ENCODE measurements at places on chromosomes 13 and 19.
A peak's percentile ranks its signal among the peaks of the same experiment; 100 is the strongest.

DNA sequence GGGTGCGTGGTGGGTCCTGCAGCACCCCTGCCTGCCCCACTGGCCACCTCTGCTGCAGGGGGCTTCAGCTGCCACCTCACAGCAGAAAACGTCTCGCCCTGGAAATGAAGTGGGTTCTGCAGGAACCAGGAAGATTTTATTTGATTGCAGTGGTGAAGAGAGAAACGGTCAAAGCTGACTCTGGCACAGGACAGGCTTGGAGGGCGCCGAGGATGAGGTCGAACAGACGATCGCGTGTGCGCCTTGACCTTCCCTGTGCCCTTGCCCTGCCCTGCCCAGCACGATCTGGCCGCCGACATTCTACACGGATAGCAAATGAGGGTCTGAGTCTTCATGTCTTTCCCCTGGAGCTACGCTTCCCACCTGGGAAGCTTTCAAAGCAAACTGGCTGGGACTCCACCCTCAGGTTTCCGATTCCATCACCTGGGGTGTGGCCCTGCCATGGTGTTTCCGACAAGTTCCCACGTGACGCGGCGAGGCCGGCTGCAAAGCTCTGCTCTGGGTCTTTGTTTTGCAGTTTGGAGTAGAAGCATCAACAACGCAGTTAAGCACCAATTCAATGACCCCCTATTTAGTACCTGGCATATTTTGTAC, 50.3 kb upstream of the TUBGCP3 start:
- DNase-seq: no peak

DNA sequence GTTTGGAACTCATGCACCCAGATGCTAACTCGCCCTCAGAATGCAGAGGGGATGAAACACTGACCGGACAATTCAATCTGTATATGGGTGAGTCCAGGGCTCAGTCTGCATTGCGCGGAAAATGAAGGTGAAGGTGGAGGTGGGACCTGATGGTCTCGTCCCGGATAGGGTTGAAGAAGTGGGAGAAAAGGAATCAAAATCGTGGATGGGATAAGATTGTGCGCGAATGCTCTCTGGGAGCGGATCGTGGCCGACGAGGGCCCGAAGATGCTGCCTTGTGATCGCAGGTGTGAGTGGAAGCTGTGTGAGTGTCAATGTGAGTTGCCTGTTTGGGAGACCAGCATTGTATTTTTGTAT, 594 bp upstream of the ZNF850 start:
- DNase-seq: no peak

GRCh38 chr13:52454459-52454819, 839 bp upstream of the CKAP2 start:
- peak; percentile 47 for DNase-seq

DNA sequence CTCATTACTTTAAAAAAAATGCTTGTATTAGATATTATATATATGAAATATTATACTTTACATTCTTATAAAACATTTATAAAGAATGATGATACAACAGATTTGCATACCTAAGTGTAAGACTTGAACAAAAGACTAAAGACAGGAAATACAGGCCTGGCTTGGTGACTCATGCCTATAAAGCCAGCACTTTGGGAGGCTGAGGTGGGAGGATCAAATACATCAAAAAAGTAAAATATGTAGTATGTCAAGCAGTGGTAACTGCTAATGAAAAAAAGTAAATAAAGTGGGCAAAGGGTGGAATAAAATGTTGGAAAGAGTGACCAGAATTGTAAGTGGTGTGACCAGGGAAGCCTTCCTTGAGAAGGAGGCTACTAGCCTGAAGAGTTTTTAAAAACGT, 133.7 kb downstream of the GGACT start:
- DNase-seq: no peak

DNA sequence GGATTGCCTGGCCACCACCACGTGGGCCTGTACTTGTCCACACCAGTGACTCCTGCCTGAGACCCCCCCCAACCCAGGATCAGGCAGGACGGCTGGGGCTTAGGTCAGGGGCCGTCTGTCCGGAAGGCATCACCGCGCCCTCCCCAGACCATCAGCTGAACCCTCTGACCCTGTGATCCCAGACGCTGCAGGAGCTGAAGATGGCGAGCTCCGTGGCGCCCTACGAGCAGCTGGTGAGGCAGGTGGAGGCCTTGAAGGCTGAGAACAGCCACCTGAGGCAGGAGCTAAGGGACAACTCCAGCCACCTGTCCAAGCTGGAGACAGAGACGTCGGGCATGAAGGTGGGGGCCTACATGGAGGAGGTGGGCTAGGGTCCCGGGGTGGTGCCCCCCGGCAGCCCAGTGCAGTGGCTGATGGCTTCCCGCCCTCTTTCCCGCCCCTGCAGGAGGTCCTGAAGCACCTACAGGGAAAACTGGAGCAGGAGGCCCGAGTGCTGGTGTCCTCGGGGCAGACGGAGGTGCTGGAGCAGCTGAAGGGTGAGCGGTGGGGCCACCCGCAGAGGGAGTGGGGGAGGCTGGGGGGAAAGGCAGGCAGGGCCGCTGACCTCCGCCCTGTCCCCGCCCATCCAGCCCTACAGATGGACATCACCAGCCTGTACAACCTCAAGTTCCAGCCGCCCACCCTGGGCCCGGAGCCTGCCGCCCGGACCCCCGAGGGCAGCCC, 3.0 kb downstream of the APC2 start:
- DNase-seq: no peak

GRCh38 chr13:102999499-102999898, 66.7 kb downstream of the SLC10A2 start:
- peak; percentile 27 for DNase-seq

DNA sequence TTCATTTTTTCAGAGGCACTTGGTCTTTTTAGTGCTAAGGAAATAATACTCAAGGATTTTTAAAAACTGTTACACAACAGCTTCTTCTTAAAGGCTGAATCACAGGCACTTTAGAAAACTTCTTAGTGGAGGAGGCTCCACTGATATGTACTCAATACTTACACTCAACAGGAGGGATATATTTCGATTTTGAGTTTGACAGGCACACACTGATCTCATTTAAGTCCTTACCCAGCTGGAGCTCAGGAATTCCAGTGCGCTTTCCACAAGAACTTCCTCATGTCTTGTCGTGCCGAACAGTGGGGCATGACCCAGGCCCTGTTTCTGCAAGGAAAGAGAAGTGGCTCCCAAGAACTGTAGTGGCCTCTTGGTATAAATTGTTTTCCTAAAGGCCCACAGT, 103.8 kb downstream of the RGCC start:
- no peak for DNase-seq

Measured in hematopoietic multipotent progenitor cell treated with erythropoietin and hydrocortisone succinate and interleukin-3 and kit ligand, for 6 days (in vitro differentiated cells).